ENCODE measurements at places on chromosomes 3 and 15.
A peak's percentile ranks its signal among the peaks of the same experiment; 100 is the strongest.

DNA sequence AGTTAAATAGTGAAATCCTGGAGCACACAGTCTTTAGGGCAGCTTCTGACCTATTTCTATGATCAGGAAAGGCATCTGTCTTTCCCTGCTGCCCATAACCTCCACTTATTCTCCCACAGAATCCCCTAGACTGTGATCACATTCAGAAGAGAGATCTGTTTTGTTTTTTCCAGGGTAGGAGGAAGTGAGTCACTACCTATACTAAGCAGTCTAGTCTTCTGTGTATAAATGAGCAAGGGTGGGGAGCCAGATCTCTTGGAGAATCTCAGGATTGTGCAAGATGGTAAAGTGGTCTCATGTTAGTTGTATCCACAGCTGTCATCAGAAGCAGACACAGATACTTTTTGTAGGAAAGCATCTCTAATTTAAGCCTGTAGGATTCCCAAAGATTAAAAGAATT, 11.8 kb upstream of the FBXO22 start:
- no peak for DNase-seq

DNA sequence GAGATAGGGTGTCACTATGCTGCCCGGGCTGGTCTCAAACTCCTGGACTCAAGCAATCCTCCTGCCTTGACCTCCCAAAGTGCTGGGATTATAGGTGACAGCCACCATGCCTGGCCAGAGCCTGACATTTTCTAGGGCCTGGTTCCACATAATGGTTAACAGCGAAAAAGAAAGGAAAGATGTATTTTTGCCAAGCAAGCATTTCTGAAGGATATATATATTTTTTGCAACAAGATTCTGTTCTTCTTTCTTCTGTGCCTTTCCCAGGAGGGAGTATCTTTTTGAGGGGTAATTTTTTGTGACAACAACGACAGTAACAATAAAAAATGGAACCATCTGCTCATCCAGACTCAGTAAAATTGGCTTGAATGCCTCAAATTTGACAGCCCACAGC, 8.3 kb upstream of the DNAJA4 start:
- DNase-seq: no peak

DNA sequence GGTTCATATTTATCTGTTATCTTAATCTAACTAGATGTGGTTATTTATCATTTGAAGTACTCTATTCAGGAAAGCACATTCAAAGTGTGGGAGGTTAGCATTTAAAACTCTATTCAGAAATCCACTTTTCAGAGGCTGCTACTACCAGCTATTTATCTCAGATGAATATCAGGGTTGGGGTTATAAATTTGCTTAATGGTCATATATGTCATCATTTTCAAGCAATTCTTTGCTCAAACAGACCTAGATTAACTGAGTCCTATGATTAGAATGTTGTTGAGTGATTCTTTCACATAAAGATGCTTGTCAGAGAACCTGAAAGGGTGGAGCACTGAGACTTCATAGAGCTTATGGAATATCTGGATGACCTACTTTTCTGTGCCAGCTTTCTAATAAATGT, 436.9 kb upstream of the TGFBR2 start:
- no peak for DNase-seq

- no peak for DNase-seq
Measured at GRCh38 chr3:115831864-115832263, 208.6 kb downstream of the GAP43 start.

DNA sequence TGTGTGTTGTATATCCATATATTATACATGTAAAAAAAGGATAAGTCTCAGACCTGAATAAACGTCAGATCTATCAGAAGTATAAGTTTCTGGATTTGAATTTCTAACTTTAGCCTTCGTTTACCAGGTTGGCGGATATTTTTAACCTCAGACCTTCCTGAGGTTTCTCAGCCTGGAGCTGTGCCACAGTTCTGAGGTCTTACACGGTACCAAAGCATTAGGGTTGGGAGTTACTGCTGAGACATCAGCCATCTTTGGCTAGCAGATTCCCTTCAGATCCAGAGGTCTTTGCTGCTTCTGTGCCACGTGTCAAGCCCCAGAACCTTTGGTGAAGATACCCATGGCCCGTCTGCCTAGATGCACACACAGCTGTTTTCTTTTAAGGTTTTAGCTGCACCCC, 84.7 kb downstream of the PPP2R3A start:
- DNase-seq: no peak

DNA sequence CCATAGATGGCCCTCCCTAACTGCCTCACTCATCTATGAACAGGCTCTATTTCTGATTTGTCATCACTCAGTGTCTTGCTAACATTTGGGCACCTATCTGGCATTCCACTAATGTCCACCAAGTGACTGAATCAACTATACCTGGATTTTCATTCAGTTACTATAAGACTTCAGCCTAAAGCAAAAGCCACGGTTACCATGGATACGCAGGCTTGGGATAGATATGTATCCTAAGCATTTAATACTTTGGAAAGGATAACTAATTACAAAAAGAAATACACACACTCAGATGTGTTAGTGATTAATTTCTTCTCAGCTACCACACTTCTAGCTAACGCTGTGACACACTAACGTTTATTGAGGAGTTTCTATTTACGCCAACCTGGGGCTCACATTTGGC, 899.5 kb upstream of the CFAP20DC start:
- no peak for DNase-seq

- no peak for DNase-seq
Measured at GRCh38 chr3:64141476-64141875, 83.8 kb downstream of the PRICKLE2 start.

DNA sequence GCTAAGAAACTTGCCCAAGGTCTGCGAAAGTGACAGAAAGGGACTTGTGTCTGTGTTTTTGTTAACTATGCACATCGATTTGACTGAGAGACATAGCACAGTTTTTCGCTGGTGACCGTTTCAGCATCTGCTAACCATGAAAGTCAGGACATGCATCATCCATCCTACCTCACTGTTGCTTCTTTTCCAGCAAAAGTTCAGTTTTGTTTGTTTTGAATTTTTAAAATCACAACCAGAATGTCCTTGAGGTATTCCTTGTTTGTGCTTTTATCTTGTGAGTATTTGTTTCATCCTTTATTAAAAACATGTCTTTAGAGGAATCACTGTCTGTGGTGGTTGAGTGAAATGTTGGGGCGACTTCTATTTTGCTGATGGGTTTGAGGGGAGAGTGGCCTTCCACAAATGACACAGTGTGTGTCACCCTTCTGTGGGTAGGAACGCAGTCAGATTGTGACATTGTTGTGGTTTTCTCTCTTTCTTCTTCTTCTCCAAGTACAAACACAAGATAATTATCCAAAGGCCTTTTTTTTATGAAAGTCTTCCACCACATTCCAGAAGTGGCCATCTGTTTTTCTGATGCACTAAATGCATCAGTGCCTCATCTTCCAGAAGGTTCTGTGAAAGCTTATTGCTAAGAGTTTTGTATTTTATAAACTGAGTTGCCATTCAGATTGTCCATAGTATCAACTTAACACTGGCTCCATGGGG, 214.4 kb upstream of the NR2E3 start:
- DNase-seq: no peak

DNA sequence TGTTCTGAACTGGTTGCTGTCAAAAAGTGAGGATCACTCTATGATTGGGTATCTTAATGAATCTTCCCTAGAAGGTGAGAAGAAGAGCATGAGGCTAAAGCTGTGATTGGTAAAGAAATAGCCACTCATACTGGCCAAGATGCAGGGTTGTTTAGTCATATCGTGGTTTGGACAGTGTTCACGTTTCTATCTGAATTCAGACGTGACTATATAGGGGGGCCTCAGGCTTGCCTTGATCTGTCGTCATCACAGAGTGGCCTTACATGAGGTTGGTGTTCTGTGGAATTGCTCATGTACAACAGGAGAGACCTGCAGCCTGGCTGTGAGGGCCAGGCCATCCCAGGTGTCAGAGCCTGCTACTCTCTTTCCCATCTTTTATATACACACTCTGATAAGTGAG, 12.4 kb downstream of the RTP2 start:
- DNase-seq: no peak

DNA sequence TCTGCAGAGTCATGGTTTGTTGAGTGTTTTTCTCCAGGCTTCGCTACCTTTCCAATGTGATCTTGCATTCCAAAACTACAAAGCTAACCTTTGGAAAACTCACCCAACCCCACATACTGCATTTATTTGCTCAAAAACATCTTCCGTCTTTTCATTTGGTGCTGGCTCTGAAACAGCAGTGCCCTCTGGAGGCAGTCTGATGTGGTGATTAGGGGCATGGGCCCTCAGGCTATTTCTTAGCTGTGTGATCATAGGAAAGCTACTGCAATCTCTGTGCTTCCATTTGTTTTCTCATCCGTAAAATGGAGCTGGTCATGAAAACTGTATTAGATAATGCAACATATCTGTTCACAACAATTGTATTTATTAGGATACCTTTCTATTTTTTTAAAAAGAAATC, 47.0 kb downstream of the MTHFS start:
- no peak for DNase-seq

DNA sequence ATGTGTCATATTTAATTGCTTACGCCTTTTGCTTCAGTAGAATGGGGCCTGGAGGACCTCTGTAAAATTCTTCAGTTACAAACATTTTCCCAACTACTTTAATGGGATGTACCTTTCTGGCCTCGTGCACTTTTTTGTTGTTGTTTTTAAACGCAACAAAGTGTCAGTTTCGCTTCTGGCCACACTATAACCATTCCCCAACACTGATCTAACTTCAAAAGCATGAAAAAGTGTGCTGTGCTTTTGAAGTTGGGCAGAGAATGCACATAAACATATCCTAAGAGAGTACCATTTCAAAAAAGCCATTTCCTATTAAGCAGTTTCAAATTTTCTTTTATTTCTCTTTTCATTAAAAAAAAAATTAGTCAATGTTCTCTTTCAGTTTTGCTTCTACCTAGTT, 435.8 kb downstream of the CNTN6 start:
- DNase-seq: no peak

GRCh38 chr15:35306361-35306981, 221.4 kb upstream of the NANOGP8 start:
- DNase-seq: no peak

DNA sequence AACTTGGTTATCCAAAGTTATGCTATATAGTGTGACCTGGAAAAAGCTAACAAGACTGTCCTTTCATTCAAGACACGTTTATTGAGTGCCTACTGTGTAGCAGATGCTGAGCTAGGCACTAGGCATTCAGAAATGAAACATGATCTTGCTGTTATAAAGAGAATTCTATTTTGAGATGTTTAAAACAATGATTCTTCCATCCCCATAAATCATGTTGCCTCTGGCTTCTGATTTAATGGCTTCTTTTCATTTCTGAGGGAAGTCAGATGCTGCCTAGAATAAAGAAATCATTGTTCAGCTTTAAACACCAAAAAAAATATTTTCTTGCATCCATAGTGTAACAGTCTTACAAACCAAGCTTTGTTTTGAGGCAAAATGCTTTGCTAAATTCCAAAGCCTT, 620.9 kb upstream of the UBE2E2 start:
- no peak for DNase-seq

GRCh38 chr3:34107669-34108068, 309.2 kb downstream of the PDCD6IP start:
- DNase-seq: no peak

- DNase-seq: no peak
Measured at GRCh38 chr3:106227068-106227467, 358.3 kb upstream of the CBLB start.

DNA sequence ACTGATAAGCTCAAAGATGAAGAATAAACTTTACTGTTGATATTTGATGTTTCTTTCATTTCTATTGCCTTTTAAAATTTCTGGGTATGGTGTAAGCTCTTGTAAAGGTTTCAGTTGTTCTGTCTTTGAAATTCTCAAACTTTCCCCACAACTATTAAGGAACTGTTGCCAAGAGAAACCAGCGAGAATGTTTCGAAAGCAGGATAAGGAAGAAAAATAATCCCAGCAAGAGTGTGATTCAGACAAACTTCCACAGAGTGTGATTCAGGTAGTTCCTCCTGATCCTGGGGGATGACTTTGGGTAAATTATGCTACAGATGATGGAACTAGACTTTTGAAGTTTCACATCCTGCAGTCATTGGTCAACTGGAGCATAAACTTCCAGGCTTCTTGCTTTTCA, 632.0 kb downstream of the NSUN3 start:
- no peak for DNase-seq

- DNase-seq: no peak
Measured at GRCh38 chr3:186988806-186989205, 58.5 kb downstream of the ST6GAL1 start.

DNA sequence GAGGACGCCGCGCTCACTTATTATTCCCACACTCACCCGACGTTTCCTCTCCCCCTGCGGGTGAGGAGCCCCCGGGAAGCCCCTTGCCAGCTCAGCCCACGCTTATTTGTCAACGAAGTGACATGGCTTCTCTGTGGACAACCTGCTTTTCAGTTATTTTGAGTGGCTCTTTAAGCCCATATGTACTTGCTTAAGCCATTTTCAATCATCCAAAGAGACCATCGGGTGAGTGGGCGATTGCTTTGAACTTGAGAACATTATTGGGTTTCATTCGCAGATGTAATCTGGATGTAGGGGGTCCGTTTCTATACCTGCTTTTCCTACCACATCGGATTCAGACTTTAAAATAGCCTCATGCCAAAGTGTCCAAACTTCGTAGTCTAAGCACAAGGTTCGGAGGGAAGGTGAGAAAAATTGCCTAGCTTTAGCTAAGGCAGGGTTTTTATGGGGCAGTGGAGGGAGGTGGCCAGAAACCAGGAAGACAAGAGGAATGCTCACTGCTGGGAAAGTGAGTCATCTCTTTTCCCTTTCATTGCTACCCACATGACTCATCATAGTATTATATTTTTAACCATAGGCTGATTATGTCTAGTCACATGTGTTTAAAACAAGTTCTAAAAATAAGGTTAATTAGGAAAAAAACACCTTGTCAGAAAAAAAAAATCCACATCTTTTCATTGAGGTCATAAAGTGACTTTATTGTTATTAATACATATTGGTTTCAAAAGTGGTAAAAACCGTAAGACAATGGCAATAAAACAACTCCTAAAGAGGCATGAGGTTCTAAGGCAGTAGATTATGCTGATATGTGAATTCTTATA, 773.1 kb upstream of the NR2F2 start:
- no peak for DNase-seq

DNA sequence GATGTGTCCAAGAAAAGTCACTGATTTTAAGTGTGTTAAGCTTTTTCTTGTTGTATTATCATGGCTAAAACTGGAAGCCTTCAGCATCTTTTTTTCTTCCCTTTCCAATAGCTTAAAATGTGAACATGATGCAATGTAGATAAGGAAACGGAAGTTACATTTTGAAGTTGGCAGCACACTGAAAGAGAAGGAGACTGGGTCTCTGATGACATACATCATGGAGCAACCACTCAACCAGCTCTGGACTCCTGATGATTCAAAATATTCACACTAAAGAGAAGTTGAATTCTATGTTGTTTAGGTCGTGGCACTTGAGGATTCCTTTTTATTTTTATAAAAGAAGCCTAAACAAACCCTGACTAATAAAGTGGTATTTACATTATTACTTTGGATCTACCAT, 488.3 kb upstream of the ALCAM start:
- DNase-seq: no peak

GRCh38 chr3:110391042-110391441, 680.6 kb upstream of the NECTIN3 start:
- DNase-seq: peak; percentile 73

- peak; percentile 82 for DNase-seq
Measured at GRCh38 chr15:85840079-85840801, 45.5 kb upstream of the KLHL25 start.

GRCh38 chr3:149717391-149718056, 34.8 kb downstream of the COMMD2 start:
- peak; percentile 50 for DNase-seq

- DNase-seq: no peak
Measured at GRCh38 chr15:97576929-97577645, 383.4 kb upstream of the ARRDC4 start.
